ENCODE measurements at places on chromosomes 3 and 15.
A peak's percentile ranks its signal among the peaks of the same experiment; 100 is the strongest.

DNA sequence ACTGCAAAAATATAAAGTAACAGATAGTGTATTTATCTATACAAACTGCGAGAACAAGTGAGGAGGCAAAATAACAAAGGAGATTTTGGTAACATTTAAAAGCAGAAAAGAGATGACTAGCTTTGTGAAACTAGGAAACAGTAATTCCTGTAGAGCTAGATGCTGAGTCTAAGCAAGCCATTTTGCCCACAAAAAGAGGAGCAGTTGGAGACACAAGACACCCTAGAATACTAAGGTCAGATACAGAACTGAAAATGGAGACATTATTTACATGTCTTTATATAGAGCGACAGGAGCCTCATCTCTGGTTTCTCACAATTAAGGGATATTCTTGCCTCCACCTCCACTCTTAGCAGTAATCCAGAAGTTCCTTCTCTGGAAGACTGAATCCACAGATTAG, 732.4 kb upstream of the GBE1 start:
- DNase-seq = no peak

- no peak for DNase-seq
These were observed 88.9 kb downstream of the TNIK start for GRCh38 chr3:171371354-171371753.

DNA sequence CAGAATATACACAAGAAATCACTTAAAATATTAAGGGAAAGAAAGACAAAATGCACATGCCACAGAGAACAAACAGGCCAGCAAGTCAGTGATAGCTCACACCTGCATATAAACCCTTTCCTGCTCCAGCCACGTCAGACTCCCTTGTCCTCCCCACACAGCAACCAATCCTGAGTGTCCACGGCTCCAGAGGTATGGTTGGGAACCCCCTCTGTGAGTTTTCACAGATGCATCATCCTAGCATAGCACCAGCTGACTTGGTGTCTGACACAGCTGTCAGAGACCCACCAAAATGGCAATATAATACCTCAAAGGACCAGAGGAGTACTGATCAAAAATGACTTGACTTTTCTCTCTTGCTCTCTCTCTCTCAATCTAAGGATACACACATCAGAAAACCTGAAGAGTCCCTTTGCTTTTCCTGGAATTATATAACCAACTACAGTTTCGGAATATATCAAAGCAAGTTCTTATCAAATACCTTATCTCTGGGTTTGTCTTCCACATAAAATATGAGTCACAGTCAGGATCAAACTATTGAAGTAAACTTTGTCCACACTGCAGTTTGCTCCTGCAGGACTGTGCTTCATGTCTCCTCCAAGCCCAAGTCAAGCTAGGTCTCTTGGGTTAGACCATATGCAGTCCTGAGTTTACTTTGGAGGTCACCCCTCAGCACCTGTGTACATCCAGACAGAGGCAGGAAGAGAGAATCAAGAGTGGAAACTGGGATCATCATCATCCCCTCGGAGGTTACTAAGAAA, 187.1 kb upstream of the THBS1 start:
- no peak for DNase-seq

GRCh38 chr3:115760716-115761115, 137.4 kb downstream of the GAP43 start:
- DNase-seq = no peak

GRCh38 chr15:41024885-41025284, 71.6 kb downstream of the CHAC1 start:
- DNase-seq = no peak

GRCh38 chr3:61938878-61939549, 377.6 kb downstream of the PTPRG start:
- no peak for DNase-seq

DNA sequence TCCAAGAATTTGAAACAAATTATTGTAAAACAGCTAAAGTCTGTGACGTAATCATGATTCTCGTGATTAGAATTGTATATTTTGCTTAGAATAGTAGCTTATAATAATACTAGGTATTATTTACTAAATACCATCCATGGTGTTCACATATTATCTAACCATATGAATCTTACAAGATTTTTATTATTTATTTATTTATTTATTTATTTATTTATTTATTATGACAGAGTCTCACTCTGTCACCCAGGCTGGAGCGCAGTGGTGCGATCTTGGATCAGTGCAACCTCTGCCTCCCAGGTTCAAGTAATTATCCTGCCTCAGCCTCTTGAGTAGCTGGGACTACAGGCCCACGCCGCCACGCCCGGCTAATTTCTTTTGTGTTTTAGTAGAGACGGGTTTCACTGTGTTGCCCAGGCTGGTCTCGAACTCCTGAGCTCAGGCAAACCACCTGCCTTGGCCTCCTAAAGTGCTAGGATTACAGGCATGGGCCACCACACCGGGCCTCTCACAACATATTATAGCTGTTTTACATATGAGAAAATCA, 173.5 kb downstream of the EPHA3 start:
- no peak for DNase-seq

DNA sequence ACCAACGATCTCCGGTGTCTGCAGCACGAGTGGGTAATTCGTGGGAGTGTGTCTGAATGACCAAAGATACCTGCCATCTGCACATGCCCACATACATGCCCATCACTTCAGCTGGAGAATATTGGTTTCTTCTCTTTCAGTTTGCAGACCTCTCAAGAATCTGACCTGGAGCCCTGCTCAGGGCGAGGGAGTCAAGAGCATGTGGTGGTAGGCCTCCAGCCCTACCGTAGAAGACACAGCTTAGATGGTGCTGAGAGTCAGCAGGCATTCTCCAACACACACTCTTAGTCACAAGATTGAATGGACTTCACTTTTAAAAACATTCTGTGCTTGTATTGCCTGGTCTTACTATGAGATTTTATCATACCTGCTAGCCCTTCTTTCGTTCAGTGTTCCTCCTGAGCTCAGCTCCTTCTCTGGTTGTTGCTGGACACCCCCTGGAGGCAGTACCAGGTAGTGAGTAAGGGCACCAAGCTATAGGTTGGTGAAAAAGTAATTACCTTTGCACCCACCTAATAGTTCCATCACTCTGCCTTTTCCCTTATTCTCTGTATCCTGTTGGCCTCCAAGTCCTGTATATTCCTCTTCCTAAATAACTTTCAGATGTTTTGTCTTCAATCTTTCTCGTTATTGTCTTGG, 252.0 kb downstream of the CACNA2D3 start:
- peak; percentile 3 for DNase-seq

DNA sequence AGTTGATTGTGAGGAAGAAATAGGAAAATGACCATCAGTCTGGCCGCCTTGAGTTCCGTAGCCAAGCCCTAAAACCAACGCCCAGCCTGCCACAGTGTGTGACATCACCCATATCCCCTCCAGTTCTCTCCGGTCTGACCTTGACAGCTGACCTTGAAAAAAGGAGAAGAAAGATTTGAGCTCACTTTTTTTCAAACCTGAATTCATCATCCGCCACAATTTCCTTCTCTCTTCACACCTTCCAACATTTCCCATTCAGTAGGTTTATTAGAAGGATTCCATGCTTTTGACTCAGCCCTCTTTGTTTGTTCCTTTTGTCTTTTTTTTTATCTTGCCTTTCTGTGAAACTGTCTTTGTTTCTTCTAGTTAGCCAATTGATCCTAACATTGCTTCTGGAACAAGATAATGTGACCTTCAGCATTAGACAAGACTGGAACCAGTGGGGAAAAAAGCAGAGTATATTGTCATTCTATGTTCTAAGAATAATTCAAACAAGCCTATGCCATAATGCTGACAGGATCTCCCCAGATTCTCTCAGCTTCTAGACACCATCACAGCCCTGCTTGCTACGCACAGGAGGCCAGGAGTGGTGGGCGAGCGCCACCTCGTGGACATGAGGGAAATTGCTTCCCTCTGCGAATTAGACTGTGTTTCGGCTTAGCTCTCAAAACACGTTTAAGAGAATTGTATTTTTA, 283.1 kb downstream of the FGF12 start:
- peak; percentile 69 for DNase-seq

DNA sequence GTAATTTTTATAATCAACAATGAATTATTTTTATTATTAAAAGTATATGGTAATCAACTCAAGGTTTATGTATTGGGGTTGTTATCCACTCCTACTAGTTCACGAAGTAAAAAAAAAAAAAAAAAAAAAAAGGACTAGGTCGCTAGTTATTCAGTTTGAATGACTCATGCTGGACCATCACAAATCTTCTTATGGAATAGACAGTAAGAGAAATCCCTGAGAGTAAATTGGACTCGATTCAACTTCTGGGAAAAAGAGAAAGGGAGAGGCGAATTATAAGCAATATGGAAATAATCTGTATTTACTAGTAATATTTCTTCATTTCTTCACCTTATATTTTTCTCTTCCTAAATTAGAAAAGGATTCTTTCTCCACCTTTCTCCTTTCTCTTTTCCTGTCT, 2.0 kb downstream of the MYEF2 start:
- no peak for DNase-seq

DNA sequence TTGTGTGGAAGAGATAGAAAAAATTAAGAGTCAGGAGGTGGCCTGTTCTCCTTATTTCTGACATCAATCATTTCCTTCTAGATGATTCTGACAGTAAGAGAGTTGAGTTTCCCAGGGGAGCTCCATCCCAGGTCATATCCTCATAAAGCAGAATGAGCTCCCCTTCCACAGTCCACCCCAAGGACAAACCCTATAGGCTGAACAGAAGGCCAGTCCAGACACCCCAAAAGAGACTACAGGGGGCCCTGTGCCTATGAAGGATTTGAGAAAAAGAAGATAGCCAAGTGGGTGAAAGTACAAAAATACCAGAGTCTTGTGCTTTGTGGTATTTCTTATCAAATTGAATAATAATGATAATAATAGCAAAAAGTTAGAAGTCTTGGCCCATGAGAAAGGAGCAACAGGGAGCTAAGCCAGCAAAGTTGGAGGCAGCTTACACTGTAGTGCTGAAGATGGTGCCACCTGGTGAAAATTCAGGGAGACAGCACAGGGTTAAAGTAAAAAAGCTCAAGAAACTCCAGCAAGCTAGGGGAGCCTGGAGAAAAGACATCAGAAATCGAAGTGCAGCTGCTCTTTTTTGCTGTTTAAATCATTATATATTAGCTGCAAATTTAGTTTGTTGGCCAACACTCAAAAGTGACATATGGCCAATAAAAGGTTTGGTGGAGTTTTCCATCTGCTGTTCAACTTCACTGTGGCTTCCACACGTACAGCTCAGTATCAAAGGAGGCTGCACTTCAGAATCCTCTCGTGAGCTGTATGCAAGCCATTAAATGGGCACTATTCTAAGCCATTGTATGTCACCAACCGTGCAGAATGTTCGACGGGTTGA, 35.8 kb upstream of the SLC24A5 start:
- peak; percentile 23 for DNase-seq

GRCh38 chr3:78642226-78643035, 1125.4 kb downstream of the ROBO1 start:
- DNase-seq = no peak

DNA sequence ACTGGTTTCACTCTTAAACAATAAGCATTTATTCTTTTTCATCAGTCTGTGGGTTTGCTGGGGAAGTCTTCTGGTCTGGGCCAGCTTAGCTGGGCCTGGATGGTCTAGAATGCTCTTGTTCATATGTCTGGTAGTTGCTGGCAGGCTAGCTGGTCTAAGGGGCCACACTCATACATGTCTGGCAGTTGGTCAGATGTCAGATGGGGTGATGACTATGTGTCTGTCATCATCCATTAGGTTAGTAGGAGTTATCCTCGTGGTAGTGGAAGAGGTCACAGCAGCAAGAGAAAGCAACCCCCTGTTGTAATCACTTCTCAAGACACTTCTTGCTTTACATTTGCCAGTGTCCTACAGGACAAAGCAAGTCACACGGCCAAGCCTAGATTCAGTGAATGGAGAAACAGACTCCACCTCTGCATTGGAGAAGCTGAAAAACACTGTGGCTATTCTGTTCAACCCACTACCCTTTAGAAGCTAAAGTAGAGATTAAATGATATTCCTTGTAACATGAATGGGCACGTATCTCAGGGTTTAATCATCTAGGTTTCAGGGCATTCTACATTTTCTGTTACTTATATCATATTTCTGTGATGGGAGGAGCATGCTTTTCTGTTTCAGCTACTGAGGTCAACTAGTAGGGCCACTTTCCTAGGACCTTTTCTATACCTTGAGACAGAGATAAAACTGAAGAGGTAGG, 5.5 kb upstream of the ARID3B start:
- no peak for DNase-seq

GRCh38 chr3:4813909-4814304, 165.3 kb upstream of the BHLHE40 start:
- no peak for DNase-seq

DNA sequence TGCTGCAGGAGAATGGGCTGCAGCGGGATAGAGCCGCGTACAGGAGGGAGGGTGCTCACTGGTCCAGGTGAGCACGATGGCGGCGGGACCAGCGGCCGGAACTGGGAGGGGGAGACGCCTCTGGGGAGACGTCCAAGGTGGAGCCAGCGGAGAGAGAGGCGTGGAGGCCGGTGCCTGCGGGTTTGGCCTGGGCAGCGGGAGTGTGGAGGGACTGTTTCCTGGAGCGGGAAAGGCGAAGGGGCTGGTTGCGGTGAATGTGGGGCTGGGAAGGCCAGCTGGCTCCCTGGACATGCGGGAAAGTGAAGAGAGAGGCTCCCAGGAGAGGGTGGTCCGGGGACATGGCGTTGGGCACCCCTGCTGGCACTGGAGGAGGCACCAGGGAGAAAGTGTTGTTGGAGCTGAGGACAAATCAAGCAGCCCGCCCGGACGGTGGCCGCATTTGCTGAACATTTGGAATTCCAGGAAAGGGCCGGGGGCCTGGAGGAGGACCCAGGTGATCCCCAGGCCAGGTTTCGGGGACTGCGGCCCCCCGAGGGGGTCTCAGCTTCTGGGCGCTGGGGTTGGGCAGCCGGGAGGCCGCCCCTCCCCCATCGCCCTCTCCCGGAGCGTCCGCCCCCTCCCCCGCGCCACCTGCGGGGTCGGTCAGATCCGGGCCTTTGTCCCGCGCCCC, 34.3 kb downstream of the DNAJB8 start:
- DNase-seq = no peak

- DNase-seq = no peak
These were observed 399.8 kb downstream of the SHQ1 start for GRCh38 chr3:72448375-72448823.

DNA sequence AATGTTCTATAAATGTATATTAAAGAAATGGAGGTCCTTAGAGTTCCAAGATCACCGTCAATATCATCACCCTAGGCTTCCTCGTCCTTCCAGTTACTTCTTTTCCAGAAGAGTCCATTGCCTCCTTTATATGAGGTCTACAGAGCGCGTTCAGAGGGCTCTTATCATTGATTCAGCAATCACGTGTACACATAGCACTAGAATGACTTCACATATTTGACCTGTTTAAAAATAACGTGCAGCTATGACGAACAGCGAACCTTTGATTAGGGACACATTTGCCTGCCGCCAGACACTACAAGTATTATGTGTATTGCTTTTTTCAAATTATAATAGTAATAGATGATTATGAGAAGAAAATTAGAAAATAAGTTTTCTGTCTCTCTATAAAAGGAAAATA, 26.0 kb downstream of the IGF1R start:
- DNase-seq = no peak

All from OCI-LY7 (cell line).